IMR-90 (cell line): ENCODE measurements at places on chromosomes 5 and 9. TPM values are rescaled to one million over a fixed set of nuclear protein-coding genes. Genes with fewer than 3 reads are reported as not detected.

Gene OR5C1
- polyA plus RNA-seq, result not detected in 2 replicates

Gene PCDHGB7
- 7.4 and 8.1 TPM in 2 replicates for polyA plus RNA-seq

GRCh38 chr5:145925353-145925752 lies 11.0 kb upstream of the SH3RF2 start:
- peak; percentile 86 for DNase-seq

Gene ANXA2R
- polyA plus RNA-seq, result 2.5 and 3.6 TPM in 2 replicates

DNA sequence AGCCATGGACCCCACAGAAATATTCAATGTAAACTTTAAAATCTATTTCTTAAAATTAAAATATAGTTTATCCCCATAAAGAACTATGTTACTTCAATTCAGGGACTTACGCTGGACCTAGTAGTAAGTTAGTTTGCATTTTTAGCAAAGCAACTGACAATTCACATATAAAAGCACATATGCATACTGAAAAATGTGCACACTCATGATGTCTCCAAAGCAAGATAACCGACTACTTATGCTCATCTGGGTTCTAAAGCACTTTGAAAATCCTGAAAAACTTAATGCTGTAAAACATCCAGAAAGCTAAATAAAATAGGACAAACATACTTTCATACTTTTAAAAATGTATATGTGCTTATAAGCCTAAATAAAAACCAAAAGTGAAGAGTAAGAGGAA lies 264.4 kb upstream of the GAS1 start:
- no peak for DNase-seq

GRCh38 chr5:35898952-35899660 lies 39.3 kb downstream of the CAPSL start:
- no peak for DNase-seq

DNA sequence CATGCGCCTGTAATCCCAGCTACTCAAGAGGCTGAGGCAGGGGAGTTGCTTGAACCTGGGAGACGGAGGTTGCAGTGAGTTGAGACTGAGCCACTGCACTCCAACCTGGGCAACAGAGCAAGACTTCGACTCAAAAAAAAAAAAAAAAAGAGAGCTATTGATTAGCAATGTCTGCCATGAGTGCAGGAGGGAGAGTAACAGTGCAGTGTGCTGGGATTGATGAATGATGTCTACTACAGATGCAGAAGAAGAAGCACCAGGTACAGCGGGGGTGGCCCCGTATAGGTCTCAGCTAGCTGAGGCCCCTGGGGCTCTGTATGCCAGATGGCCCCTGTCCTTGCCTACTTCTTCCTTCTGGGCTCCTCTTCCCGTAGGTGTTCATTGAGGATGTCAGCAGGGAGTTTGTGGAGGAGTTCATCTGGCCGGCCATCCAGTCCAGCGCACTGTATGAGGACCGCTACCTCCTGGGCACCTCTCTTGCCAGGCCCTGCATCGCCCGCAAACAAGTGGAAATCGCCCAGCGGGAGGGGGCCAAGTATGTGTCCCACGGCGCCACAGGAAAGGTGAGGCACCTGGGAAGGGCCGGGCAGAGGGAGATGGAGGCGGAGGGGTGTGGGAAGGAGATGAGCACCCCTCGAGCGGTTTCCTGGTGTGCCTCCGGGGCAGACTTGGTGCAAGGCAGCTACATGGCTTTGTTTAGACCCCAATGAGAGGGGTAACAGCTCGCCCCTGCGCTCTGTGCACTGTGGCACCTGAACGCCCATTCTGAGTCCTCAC lies 13.5 kb downstream of the ASS1 start:
- no peak for DNase-seq

- no peak for DNase-seq
Observed at GRCh38 chr9:2833096-2833495, 10.8 kb downstream of the PUM3 start.

- peak; percentile 59 for DNase-seq
Observed at GRCh38 chr9:2623288-2624050, 1.9 kb downstream of the VLDLR start.

DNA sequence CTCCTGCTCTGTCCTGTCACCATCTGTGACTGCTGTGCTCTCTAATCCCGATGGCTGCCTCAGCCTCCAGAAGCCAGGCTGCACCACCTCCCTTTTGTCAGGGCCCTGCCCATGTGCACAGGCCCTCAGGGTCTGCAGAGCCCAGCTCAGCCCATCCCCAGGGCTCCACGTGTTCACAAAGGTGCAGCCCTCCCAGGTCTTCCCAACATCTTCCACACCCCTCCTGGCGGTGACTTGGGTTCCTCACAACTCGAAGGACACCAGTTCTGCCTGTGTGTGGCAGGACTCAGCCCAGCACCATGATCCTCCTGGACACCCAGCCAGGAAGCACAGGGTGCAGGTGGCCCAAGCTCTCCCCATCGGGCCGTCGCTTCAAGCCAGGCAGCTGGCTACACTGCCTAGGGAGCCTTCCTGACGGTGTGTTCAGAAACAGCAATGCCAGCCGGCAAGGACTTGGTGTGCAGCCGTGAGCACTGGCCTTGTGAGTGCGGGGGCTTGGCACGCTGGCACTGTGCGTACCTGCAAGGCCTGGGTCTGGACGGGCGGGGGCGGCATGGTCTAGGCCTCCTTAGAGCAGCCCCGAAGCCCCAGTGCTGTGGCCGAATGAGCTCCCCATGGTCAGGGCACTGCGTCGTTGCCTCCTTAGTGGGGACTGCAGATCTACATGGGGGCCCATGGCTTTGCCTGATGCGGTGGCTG lies 96.1 kb downstream of the MRPL36 start:
- no peak for DNase-seq

- DNase-seq, result no peak
Observed at GRCh38 chr5:141634720-141635119, 1.9 kb downstream of the HDAC3 start.

DNA sequence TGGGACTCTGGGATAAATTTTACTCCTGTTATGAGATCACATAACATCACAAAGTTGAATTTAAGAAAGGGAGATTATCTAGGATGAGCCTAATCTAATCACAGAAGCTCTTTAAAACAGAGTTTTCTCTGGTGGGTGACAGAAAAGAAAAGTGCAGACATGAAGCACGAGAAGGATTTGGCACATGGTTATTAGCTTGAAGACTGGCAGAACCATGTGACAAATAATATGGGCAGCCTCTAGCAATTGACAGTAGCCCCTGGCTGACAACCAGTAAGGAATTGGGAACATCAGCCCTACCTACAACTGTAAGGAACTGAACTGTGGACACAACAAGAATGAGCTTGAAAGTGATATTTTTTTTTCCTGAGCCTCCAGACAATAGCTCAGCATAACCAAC lies 243.1 kb downstream of the HTR1A start:
- DNase-seq, result no peak

GRCh38 chr5:36647046-36647445 lies 40.6 kb downstream of the SLC1A3 start:
- DNase-seq, result no peak

Gene NME5
- polyA plus RNA-seq, result 0.17 and 0.20 TPM in 2 replicates

DNA sequence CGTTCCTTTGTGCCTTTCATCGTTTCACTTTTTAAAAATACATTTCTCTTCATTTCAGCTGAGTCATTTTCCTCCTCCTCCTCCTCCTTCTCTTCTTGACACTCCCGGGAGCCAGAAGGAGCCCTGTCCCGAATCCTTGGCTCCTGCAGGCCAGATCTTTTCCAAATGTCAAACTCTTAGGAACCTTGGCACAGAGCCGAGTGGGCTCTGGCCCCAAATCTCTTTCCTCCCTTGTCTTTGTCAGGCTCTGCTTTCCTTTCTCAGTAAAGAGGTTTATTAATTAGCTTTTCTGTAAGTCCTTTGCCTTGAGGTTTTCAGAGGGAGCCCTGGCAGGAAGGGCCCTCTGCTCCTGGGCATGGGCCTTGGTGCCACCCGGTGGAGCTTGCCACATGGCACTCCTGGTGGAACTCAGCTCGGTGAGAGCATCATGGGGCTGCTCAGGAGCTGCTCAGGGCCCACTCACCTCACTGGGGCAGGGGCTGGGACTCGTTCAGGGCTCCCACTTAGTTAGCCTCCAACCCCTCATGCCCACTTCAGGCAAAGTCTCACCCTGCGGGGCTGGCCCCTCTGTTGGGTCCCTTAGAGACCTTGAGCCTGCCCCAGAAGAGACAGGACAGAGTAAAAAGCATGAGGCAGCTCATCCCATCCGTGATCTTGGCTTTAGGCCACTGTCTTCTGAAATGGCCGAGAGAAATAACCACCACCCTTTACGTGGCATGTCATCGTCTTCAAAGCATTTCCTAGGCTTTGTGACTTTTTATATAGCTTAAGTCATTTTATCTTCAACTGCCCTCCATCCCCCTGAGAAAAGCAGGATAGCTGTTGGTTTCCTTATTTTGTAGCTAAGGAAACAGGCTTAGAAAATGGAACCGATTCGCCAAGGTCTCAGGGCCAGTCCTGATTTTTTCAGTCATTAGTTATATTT lies 17.1 kb downstream of the STC2 start:
- DNase-seq, result peak; percentile 29

Gene BNIP1
- 24.3 and 25.8 TPM in 2 replicates for polyA plus RNA-seq

DNA sequence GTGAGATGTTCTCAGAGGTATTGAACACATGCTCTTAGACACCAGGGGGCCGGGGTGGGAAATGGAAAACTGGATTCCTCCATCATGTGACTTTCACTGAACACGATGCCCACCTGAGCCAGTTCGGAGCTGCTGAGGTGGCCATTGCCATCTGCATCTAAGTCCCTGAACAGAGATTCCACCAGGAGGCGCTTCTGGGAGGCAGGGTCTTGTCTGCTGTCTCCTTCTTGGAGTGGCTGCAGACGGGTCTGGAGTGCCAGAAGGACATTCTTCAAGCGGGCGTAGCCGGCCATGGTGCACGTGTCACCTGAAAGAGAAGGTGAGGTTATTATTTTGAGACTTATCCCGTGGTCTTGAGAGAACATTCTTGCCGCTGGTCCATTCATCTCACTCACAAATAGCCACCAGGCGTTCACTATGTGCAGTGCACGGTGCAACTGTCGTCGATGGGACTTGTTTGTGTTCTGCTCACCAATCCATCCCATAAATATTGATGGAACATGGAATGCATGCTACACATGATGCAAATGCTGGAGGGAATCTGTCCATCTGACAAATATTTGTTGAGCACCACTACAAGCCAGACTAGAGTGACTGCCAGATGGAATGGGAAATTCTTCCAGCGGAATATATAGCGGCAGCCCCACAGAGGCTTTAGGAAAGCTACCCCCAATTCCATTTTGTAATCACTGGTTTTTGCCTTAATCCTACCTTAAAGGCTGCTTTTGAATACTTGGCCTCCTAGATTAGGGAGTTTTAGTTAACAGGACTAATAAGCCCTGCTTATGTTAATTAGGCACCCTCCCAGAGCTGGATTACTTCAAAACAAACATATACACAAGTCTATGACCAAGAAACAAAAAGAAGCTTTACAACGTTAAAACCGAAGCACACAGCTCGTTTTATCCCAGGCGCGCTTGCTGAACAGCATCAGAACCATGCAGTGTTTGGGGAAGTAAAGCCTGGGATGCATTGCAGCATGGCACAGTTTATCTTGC lies 264.8 kb downstream of the HSPA4 start:
- no peak for DNase-seq

DNA sequence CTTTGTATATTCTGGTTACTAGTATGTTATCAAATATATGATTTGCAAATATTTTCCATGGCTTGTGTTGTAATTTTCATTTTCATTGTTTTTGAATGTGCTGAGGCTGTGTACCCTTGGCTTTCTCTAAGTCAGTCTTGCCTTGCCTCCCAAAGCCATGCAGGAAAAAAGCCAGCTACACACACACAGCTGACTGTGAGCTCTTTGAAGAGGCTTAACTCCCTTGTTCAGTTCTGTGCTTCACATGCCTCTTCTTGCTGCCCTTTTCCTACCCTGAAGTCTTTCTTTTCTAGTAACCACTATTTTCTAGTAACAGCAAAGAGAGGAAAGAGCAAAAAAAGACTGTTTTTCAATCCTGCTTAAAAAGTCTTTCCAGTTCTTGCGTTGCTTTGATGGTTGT lies 53.9 kb downstream of the KCNN2 start:
- DNase-seq, result no peak

- peak; percentile 4 for DNase-seq
Observed at GRCh38 chr5:119743927-119744326, 114.6 kb downstream of the FAM170A start.

Gene CNTNAP3B
- polyA plus RNA-seq, result 1.3 and 2.1 TPM in 2 replicates

DNA sequence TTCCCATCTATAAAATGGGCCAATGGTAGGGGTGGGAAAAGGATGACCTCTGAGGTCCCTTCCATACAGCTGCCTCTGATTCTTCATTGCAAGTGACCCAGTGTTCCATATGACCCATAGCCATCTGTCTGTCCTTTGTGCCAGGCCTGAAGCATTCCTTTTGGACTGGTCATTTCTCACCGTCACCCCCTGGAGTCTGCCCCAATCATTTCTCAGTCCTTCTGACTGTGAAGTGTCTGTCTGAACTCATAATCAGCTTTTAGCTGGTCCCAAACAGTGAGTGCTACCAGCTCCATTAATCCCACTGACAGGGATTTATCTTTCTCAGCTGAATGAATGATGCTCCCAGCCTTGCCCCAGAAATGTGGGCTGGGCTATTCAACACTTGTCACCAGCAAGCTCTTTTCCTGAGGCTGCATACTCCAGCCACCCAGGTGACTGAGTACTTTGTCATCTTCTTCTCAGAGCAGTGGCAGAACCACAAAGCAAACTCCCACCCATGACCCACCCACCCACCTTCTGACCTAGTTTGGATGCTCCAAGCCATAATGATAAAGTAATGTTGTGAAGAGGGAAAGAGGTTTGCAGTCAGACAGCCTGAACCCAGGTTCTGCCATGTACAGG lies 37.4 kb downstream of the KCNIP1 start:
- DNase-seq, result no peak

Gene RGS14
- polyA plus RNA-seq, result 6.5 and 7.6 TPM in 2 replicates

GRCh38 chr9:127392976-127393375 lies 4.0 kb upstream of the SLC2A8 start:
- no peak for DNase-seq

GRCh38 chr5:21152611-21153010 lies 1164.6 kb upstream of the CDH18 start:
- peak; percentile 0 for DNase-seq

DNA sequence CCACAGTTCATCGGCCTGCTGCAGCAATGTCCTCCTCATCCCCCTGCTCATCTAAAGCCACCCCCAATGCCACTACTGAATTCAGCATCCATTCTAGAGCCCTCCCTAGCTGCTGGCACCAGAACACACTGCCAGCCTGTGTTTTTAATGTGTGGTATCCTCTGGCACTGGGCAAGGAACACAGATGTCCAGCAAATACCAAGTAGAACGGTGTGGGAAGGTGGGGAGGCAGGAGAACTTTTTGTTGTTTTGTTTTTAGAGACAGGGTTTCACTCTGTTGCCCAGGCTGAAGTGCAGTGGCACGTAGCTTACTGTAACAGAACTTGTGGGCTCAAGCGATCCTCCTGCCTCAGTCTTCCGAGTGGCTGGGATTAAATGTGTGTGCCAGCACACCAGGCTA lies 4.7 kb downstream of the HDHD3 start:
- DNase-seq, result no peak
